ENCODE measurements at places on chromosomes 2 and 18.

GRCh38 chr2:121018136-121019061 lies 266.6 kb downstream of the TFCP2L1 start:
- H3K4me1 ChIP-seq, result no peaks in the 10 kb centered on the region
- no peaks in the 10 kb centered on the region for H3K36me3 ChIP-seq
- no peaks in the 10 kb centered on the region for H3K27me3 ChIP-seq
- no peak overlapping the region for H3K27ac ChIP-seq
- DNase-seq, result no peak
- H3K4me3 ChIP-seq, result no peak overlapping the region

GRCh38 chr18:11392980-11393885 lies 216.2 kb upstream of the SLC35G4 start:
- no peaks in the 10 kb centered on the region for H3K27me3 ChIP-seq
- no peaks in the 10 kb centered on the region for H3K36me3 ChIP-seq
- H3K4me1 ChIP-seq, result no peaks in the 10 kb centered on the region
- no peak overlapping the region for H3K4me3 ChIP-seq
- no peak overlapping the region for H3K27ac ChIP-seq

DNA sequence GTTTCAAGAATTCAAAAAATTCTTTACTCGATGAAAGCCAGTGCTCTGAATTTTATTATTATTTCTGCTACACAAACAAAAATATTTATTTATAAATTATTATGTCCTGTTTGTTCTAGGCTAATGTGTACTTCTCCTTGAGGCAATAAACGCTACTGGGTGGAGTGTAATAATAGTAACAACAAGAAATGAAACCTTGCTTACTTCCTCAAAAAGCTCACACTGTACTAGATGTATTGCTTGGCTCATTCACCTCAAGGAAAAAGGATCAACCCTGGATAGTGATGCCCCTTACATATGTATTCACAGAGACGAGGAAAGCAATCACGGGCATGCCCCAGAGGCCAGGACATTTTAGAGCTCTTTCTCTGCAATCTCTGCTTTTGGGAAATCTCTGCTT lies 685.6 kb upstream of the NXPH2 start:
- no peak for DNase-seq
- H3K27ac ChIP-seq, result no peak overlapping the region
- no peak overlapping the region for H3K4me3 ChIP-seq
- no peaks in the 10 kb centered on the region for H3K36me3 ChIP-seq
- no peaks in the 10 kb centered on the region for H3K4me1 ChIP-seq

DNA sequence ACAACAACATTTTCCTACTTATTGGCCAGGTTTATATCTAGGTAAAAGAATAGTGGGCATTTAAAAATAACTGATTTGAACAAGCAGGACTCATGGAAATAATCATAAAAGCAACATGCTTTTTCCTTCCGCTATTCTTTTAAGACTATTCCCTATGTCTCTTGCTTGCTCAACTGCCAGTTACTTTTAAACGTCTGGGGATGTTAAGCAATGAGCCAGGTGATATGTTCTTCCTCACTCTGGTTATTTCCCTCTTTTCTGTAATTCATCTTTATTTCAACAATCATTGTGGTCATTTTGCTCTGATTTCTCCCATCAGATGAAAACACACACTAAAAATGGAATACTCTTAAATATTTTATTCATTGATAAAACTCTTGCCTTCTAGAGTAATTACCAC lies 33.4 kb upstream of the SLC8A1 start:
- H3K4me3 ChIP-seq, result no peak overlapping the region
- H3K27ac ChIP-seq, result no peak overlapping the region
- no peaks in the 10 kb centered on the region for H3K36me3 ChIP-seq
- peaks cover 10% of the 10 kb centered on the region for H3K4me1 ChIP-seq
- H3K27me3 ChIP-seq, result no peaks in the 10 kb centered on the region

DNA sequence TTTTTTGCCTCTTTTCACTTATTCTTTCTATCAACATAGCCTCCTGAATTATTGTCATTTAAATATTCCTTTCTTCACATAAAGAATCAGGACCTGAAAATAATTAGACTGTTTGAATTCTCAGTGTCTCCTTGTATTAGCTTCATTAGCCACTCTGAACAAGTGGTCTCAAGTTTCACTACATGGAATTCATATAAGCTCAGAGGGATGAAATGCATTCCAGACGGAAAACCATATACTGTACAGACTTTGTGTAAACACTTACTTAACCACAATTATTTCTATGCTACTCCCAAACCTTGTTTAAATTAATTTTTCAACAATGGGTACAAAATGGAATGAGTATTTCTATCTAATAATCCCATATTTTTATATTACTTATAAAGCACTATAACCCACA lies 53.4 kb downstream of the CHN1 start:
- H3K27me3 ChIP-seq, result peaks cover 24% of the 10 kb centered on the region
- peaks cover 2% of the 10 kb centered on the region for H3K4me1 ChIP-seq
- no peak overlapping the region for H3K27ac ChIP-seq
- no peak for DNase-seq
- no peak overlapping the region for H3K4me3 ChIP-seq

GRCh38 chr2:127649100-127649611 lies 3.2 kb downstream of the GPR17 start:
- no peak for DNase-seq
- no peaks in the 10 kb centered on the region for H3K36me3 ChIP-seq
- no peaks in the 10 kb centered on the region for H3K27me3 ChIP-seq
- no peak overlapping the region for H3K27ac ChIP-seq

GRCh38 chr2:118371515-118371914 lies 283.2 kb downstream of the INSIG2 start:
- no peaks in the 10 kb centered on the region for H3K36me3 ChIP-seq
- H3K4me3 ChIP-seq, result no peak overlapping the region
- no peak overlapping the region for H3K27ac ChIP-seq

- H3K4me1 ChIP-seq, result no peaks in the 10 kb centered on the region
- H3K36me3 ChIP-seq, result no peaks in the 10 kb centered on the region
- H3K27me3 ChIP-seq, result peaks cover 2% of the 10 kb centered on the region
- no peak for DNase-seq
These were observed 54.0 kb upstream of the TWIST2 start for GRCh38 chr2:238793801-238794449.

DNA sequence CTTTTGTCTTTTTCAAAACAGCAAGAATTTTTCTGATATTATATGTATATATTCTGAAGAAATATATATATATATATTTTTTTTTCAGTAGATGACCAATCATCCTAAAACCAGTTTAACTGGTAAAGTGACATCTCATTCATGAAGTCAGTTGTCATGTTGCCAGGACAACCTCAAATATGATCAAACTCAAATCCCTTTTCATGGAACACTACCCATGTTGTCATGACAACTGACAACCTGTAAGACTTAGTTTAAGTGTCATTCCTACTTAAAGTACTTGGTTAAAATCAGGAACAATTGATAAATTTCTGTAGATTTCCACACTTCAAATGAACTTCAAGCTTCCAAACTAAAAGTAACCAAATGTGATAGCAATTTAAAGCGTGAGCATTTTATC lies 101.8 kb upstream of the ERBB4 start:
- no peak overlapping the region for H3K4me3 ChIP-seq
- H3K4me1 ChIP-seq, result no peaks in the 10 kb centered on the region
- no peak overlapping the region for H3K27ac ChIP-seq
- DNase-seq, result no peak
- no peaks in the 10 kb centered on the region for H3K27me3 ChIP-seq
